Retina (tissue), 1 donor: ENCODE measurements at places on chromosomes 6 and 20.

DNA sequence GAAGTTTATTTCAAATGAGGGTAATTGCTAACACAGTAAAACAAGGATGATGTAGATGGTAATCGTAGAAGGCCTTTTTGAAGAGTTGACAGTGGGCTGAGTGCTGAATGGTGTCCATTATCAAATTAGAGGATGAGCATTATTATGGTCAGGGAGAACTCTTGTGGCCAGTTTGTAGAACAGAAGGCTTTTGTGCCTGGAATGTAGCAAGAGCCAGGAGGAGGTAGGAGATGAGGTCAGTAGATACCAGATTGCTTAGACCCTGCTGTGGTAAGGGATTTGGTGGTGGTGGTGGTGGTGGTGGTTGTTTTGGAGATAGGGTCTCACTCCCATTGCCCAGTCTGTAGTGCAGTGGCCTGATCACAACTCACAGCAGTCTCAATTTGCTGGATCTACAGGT lies 6.2 kb downstream of the CSE1L start:
- no peak for DNase-seq

DNA sequence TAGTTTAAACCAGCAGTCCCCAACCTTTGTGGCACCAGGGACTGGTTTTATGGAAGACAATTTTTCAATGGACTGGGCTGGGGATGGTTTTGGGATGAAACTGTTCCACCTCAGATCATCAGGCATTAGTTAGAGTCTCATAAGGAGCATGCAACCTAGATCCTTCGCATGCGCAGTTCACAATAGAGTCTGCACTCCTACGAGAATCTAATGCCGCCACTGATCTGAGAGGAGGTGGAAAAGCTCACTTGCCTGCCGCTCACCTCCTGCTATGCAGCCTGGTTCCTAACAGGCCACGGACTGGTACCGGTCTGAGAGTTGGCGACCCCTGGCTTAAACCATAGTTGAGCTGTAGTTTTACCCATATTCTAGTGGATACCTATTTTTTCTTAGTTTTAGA lies 154.6 kb downstream of the SLC35F1 start:
- no peak for DNase-seq

GRCh38 chr6:30568245-30568644 lies 3.0 kb upstream of the ABCF1 start:
- DNase-seq: no peak

DNA sequence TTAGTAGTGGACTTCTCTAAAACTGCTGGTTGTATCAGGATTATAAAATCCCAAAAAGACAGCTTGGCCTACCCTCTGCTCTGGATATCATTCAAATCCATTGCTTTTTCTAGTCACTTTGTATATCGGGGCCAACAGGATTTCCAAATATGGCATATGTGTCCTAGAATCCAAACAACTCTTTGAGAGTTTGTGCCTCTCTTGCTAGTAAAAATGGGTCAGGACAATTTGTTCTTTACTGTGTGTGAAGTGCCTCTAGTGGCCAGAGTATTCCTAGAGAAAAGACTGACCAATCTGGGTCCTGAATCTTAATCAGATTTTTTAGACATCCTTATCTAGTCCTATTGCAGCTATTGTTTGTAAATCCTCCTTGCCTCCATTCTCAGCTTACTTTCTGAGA lies 33.5 kb upstream of the MANEA start:
- no peak for DNase-seq

GRCh38 chr20:25439328-25439727 lies 31.9 kb downstream of the GINS1 start:
- DNase-seq: no peak

GRCh38 chr6:97594844-97595243 lies 311.8 kb upstream of the MMS22L start:
- no peak for DNase-seq

- no peak for DNase-seq
Observed at GRCh38 chr20:52880997-52881396, 91.2 kb upstream of the TSHZ2 start.

DNA sequence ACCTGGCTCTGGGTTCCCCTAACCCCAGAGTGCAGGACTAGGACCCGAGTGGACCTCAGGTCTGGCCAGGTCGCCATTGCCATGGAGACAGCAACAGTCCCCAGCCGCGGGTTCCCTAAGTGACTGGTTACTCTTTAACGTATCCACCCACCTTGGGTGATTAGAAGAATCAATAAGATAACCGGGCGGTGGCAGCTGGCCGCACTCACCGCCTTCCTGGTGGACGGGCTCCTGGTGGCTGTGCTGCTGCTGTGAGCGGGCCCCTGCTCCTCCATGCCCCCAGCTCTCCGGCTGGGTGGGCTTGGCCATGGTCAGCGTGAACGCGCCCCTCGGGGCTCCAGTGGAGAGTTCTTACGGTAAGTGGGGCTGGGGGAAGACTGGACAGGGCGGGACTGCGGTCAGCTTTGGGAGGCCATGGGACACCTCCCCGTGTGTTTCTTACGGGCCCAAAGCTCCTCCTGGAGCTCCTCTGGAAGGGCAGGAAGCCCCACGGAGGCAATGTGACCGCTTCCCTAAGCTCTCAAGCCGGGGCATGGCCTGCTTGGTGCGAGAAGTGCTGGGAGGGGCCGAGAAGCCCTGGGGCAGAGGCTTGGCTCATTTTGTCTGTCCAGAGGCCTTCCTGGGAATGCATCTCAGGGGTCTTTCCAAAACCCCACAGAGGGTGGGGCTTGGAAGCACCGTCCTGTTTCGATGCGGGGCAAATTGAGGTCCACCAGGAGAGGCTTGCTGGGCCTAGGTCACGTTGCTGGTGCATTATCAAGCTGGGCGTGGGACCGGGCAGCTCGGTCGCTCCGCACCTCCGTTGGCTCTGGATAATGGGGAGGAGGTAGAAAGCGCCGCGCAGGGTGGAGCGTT lies at the start of gene HNF4A:
Gene HNF4A, plus strand, starts transcription at position 202 of the 855 bp plus-strand sequence. Its CDS starts 106 bp downstream, at position 308.
- DNase-seq: no peak

- DNase-seq: no peak
Observed at GRCh38 chr6:21780679-21781078, 187.1 kb downstream of the SOX4 start.
